T47D (cell line): ENCODE measurements at places on chromosomes 2 and 18.
A peak's percentile ranks its signal among the peaks of the same experiment; 100 is the strongest.

- DNase-seq = no peak
Observed at GRCh38 chr18:60905699-60906098, 427.5 kb upstream of the CDH20 start.

DNA sequence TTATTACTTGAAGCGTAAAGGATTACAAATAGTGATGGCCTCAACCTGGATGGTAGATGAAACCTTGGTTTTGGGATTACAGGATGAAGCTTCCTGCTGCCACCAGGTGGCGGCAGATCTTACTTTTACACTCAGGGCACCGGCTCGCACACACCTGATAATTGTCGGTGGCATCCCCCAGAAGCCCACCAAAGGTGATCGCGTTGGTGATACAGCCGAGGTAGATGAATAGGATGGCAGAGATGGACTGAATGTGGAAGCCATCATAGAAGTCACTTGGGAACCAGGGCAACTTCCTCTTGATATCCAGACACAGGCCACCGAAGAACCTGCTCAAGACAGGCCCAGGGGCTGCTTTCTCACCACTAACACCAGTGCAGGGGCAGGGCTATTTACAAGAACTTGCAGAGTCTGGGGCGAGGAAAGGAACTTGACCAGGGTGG lies 51.8 kb downstream of the MTHFD2 start:
- peak; percentile 52 for DNase-seq

- DNase-seq = no peak
Observed at GRCh38 chr2:9909106-9909505, 42.4 kb upstream of the GRHL1 start.

DNA sequence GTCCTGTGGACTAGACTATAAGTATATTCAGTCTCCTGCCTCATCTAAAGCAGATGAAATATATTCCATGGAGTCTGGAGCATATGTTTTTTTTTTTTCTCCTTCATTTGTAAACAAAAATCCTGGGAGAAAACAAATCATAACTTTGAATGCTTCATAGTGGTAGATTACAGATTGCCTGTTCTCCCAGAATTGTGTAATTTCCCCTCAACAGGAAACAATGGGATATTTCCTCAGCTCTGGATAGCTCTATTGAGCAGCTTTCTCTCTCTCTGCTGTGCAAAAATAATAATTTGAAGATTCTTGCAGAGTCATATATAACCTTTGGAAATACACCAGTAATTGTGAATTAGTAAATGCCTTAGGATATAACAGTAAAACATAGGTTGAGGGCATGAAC lies 1406.6 kb upstream of the ACVR2A start:
- no peak for DNase-seq

- DNase-seq = no peak
Observed at GRCh38 chr2:201781557-201782051, 871 bp upstream of the ALS2 start.

- DNase-seq = no peak
Observed at GRCh38 chr2:190781604-190782198, 98.9 kb upstream of the GLS start.

- no peak for DNase-seq
Observed at GRCh38 chr18:60746491-60746890, 373.9 kb upstream of the MC4R start.

DNA sequence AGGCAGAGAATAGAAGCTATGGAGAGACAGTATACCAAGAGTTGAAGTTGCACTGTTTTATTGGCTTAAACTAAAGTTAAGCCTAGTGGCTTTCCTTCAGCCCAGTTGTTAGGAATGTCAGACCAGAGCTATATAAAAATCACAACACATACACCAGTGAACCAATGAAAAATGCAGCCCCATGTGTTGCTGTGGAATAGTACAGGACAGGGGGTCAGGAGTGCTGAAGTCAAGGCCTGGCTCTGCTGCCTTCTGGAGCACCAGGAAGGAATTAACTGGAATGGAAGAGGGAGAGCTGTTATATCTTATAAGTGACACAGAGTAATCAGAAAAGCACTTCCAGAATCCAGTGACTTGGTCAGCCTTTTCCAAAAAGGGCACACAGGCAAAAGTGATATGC lies 58.9 kb downstream of the OSR1 start:
- DNase-seq = no peak

DNA sequence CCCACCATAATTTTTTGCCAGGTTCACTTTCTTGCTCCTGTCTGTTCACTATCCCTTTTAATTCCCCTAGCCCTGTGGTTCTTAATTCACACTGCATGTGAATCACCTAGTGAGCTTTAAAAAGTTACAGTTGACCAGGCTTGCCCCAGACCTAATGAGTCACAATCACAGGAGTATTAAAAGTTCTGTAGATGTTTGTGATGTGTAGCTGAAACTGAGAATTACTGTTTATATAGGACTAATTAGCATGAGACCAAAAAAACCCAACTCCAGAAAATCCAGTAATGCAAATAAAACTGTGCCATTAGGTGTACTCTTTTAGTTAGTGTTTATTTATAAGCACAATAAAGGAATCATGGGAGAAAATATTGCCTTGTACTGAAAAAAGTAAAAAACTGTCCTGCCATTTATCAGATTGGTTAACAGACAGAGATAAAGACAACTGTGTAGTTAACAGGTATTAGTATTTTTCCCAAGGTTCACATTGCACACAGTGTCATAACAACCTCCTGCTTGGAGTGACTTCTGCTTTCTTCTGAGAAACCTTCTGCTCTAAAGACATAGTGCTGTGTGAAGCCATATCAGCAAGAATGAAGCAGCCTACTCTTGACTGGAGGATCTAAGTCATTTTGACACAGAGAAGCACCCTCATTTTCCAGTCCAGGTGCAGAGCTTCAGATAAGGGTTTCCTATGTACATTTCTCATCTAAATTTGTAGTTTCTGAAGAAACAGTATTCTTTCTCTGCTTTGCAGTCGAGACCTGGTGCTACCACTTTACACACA lies 39.0 kb downstream of the VAPA start:
- DNase-seq = no peak

GRCh38 chr2:148970385-148970784 lies 68.1 kb upstream of the LYPD6B start:
- no peak for DNase-seq

DNA sequence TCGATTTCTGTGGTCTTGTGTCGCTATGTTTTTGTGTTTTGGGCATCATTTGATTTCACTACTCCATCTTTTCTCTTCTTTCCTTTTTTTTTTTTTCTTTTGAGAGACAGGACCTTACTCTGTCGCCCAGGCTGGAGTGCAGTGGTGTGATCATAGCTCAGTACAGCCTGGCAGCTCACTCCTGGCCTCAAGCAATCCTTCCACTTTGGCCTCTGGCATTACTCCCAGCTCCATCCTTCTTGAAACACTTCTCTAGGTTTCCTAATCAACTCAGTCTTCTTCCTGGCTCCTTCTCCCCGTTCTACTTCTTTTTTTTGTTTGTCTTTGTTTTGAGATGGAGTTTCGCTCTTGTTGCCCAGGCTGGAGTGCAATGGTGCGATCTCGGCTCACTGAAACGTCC lies 26.5 kb downstream of the TCF23 start:
- DNase-seq = no peak

- DNase-seq = no peak
Observed at GRCh38 chr2:81196383-81196851, 891.9 kb upstream of the LRRTM1 start.

- no peak for DNase-seq
Observed at GRCh38 chr2:236236559-236237452, 27.4 kb downstream of the ASB18 start.

- no peak for DNase-seq
Observed at GRCh38 chr2:239690651-239691631, 290.1 kb upstream of the HDAC4 start.

DNA sequence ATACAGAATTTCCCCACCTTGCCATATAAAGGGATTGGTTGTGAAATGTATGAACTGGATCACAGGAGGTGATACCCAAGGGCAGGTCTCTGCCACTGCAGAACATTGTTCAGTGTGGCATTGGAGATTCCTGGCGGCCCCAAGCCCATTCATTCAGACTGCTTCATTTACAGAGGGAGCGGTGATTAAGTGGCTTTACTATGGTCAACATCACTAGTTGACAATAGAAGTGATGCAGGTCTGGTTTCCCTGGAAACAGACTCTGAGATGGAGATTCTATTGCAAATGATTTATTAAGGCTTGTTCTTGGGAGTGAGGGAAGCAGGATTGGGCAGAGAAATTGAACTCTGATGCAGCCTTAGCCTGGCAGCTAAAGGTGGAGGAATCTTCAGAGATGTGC lies 62.4 kb downstream of the ZDBF2 start:
- no peak for DNase-seq

- DNase-seq = no peak
Observed at GRCh38 chr2:177058747-177059146, 153.8 kb upstream of the HNRNPA3 start.

DNA sequence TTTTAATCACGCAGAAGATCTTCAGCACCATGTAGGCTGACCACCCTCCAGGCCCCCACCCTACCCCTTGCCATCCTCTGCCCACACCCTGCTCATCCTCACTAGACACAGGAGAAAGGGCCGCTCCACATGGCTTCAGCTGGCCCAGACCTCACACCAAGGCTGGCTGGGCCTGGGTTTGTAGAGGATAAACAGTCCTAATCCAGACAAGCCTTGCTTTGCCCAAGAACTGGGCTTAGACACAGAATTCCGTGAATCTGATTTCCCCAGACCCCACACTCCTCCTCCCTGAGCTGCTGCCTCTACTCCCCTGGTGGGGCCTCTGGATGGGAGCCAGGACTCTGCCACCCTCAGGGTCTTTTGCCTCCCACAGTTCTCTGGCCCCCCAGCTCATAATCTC lies 185.3 kb downstream of the CYP26B1 start:
- no peak for DNase-seq

- DNase-seq = peak; percentile 22
Observed at GRCh38 chr2:134207589-134208209, 46.2 kb upstream of the MGAT5 start.

GRCh38 chr2:241036964-241037421 lies 38.6 kb downstream of the SNED1 start:
- DNase-seq = no peak

- DNase-seq = peak; percentile 19
Observed at GRCh38 chr2:164697688-164698461, 76.6 kb upstream of the GRB14 start.

DNA sequence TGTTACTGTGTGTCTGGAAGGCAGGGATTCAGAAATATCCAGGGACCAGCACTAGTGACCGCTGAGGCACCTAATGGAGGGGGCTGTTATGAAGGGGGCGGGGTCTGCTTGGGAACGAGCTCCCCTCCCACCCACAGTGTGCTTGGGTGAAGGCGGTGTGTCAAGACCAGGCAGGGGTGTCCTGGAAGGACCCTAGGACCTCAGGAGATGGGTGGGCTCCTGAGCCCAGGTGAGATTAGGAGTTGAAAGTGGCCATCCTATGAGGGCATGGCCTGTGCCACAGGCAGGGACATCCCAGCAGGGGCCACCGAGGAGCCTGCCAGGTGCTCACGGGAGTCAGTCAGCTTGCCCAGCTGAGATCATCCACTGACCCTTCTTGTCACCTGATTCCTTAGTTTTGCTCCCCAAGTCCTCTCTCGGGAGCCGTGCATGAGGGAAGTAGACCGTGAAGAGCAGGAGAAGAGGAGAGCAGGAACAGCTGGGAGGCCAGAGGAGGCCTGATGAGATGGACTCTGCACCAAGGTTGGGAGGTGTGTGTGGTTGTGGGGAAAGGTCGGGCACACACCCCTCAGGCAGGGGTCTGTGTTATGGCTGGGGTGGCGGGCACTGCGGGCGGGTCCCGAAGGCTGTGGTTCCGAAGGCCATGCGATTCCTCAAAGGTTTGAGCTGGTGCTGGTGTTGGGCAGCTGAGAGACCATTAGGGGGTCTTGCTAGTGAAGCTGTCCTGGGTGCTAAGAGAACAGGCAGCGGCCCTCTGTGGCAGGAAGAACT lies 180.9 kb upstream of the HS6ST1 start:
- no peak for DNase-seq
